GM03348 (cell line): ENCODE measurements at places on chromosomes 12 and 14.

DNA sequence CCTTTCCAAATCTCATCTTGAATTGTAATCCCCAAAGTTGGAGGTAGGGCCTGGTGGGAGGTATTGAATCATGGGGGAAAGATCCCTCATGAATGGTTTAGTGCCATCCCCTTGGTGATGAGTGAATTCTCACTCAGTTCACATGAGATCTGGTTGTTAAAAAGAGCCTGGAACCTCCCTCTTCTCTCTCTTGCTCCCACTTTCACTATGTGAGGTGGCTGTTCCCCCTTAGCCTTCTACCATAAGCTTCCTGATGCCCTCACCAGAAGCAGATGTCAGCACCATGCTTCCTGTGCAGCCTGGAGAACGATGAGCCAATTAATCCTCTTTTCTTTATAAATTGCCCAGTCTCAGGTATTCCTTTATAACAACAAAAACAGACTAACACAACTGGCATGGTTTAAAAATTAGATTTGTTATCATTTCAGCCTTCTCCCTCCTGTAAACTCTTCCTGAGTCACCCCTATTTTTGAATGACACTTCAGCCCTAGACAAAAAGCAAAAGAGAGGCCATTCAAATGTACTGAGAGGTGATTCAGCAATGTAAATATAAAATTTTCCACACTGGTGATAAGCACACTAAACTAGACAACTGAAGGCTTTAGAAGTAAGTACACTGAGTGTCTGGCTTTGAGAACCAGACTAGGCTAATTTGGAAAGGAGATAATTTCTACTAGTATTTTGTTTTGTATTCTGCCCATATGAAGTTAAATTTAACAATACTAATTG lies 212.1 kb upstream of the ABCD2 start:
- DNase-seq = no peak

DNA sequence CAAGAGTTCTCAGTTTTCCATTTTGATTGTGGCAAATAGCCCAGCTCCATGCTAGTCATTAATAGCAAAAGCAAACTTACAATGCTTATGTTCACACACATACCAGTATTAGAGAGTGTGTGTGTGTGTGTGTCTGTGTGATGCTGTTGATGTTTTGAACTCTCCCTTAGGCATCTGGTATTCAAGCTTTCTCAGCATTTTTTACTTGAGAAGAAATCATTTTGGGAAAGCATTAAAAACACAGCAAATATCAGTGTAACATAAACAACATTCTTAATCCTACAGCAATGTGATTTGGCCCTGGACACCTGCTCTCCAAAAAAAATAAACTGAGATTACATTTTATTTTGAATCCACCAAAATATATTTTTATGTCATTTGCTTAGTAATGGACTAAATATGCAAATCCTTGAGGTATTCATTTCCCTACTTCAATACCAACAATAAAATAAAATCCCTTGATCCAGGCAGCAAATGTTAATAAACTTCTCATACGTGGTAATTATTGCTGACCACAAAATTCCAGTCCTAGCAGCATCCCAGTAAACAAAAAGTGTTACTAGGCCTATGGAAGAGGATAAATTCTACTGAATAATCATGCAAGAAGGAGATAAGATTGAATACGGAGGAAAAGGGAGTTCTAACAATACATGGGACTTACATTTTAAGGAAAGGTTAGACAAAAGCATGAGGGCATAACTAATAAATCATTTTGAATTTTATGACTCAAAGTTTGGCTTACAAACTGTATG lies 249.5 kb upstream of the CLEC14A start:
- peak; percentile 3 for DNase-seq

- no peak for DNase-seq
These were observed 30.1 kb upstream of the DLK1 start for GRCh38 chr14:100696590-100696989.

DNA sequence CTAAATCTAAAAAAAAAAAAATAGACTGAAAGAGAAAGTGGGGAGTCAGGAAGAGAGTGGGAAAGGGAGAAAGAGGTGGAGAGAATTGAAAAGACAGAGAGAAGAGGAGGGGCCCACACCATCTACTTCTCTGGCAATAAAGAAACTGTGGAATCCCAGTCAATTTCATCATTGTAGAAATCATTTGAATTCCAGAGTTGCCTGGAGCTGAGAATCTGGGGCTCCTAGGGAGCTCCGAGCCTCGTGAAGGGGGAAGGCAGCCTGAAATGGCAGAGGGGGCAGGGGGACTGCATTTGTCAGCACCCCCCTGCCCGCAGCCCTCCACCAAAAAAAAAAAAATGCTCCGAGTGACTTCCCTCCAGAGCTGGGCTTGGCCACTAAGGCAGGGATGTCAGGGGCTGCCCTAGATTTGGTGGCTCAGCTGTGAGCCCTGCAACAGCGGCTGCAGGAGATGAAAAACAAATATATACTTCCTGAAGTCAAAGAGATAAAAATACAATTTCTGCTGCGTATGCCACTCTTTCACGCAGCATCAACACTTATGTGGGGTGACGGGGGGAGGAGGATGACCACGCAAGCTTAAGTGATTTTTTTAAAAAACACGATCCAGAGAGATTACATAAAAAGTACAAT lies 80.5 kb downstream of the BCL11B start:
- DNase-seq = peak; percentile 47

- peak; percentile 53 for DNase-seq
These were observed 20.5 kb downstream of the SARNP start for GRCh38 chr12:55797068-55797467.

GRCh38 chr14:53603994-53604393 lies 352.6 kb downstream of the BMP4 start:
- no peak for DNase-seq
